ENCODE measurements at places on chromosomes 12 and 14.

DNA sequence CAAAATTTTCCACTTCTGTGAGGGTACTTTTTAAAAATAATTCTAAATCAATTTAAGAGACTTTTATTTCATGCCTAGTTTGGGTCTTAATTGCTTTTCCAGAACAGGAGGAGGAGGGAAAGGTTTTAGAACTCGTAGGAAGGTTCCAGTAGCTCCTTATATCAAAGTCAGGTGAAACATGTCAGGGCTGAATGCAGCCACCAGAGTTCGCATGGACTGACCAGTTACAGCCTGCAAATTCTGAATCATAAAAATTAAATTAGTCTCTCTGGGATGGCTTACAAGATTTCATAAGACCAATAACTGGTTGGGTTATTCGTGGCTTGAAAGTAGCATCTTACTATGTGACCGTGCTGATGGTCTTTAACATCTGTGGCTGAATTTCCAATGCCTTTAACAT, 397 bp downstream of the BDKRB1 start:
- DNase-seq: no peak

GRCh38 chr12:111454311-111454710, 48.6 kb downstream of the SH2B3 start:
- DNase-seq: no peak

GRCh38 chr14:49574038-49574437, 12.1 kb downstream of the RPS29 start:
- no peak for DNase-seq

DNA sequence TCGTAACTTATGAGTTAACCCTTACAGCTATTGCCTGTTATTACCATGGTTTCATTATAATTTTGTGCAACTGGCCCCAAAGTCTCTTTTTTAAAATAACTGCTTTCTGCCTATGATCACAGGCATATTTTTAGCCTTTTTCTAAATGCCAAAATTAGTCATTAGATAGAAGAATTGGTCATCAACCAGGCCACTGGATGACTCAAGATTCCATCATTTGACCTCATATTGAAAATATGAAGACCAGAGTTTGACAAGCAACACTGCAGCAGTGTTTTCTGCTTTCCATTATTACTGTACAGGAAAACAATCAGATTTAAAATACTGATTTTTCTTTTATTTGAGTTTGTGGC, 54.7 kb upstream of the OTOGL start:
- DNase-seq: no peak

GRCh38 chr12:26058308-26058707, 66.5 kb downstream of the BHLHE41 start:
- DNase-seq: no peak
